Foreskin keratinocyte (primary cell): ENCODE measurements at places on chromosomes 5 and 9. TPM values are rescaled to one million over a fixed set of nuclear protein-coding genes. Genes with fewer than 3 reads are reported as not detected.

The ZNF367 gene
- 3.5 and 4.3 TPM in 2 replicates for polyA plus RNA-seq

The GARIN3 gene
- not detected in 2 replicates for polyA plus RNA-seq

The SOHLH1 gene
- not detected in 2 replicates for polyA plus RNA-seq

The ZNF483 gene
- polyA plus RNA-seq, result 0.17 and 0.25 TPM in 2 replicates

The PCDHB16 gene
- polyA plus RNA-seq, result not detected in 2 replicates

The PIP5K1B gene
- not detected in 2 replicates for polyA plus RNA-seq

The SLC1A3 gene
- 5.3 and 8.7 TPM in 2 replicates for polyA plus RNA-seq

The TMEM252 gene
- not detected in 2 replicates for polyA plus RNA-seq

The RMRP gene
- polyA plus RNA-seq, result 2.0 TPM in 1 of 2 replicates, not detected in the other

The LCN12 gene
- 0.15 and 0.16 TPM in 2 replicates for polyA plus RNA-seq

The FAM81B gene
- polyA plus RNA-seq, result not detected in 2 replicates
